ENCODE measurements at places on chromosomes 1 and 21.

- peak overlapping the region; percentile 96 for H3K4me3 ChIP-seq
- H3K36me3 ChIP-seq = peaks cover 38% of the 10 kb centered on the region
- H3K4me1 ChIP-seq = peaks cover 56% of the 10 kb centered on the region
- H3K27me3 ChIP-seq = no peaks in the 10 kb centered on the region
Measured at GRCh38 chr1:203629016-203629506, 2.4 kb downstream of the ATP2B4 start.

DNA sequence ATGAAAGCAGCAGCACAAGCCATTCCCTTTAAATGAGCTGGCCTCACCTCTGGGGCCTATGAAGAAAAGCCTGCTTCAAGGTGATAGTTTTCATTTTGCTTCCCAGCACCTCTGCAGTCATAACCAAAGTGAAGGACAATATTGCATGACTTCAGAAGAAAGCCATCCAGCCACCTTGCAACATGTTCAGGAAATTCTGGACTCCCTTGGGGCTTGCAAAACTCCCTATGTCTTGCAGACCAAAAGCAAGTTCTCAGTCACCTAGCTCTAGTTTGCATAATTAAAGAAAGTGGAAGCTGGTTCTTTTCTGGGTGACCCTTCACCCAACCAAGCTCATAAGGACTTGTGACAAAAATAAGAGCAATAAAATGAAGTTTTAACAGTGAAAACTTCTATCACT, 87.6 kb downstream of the GFI1 start:
- no peak overlapping the region for H3K27ac ChIP-seq
- no peak overlapping the region for H3K4me3 ChIP-seq
- H3K27me3 ChIP-seq = no peaks in the 10 kb centered on the region

GRCh38 chr1:9402256-9402616, 109.5 kb downstream of the SPSB1 start:
- H3K4me3 ChIP-seq = no peak overlapping the region
- peaks cover 14% of the 10 kb centered on the region for H3K4me1 ChIP-seq
- H3K27ac ChIP-seq = no peak overlapping the region
- DNase-seq = no peak

DNA sequence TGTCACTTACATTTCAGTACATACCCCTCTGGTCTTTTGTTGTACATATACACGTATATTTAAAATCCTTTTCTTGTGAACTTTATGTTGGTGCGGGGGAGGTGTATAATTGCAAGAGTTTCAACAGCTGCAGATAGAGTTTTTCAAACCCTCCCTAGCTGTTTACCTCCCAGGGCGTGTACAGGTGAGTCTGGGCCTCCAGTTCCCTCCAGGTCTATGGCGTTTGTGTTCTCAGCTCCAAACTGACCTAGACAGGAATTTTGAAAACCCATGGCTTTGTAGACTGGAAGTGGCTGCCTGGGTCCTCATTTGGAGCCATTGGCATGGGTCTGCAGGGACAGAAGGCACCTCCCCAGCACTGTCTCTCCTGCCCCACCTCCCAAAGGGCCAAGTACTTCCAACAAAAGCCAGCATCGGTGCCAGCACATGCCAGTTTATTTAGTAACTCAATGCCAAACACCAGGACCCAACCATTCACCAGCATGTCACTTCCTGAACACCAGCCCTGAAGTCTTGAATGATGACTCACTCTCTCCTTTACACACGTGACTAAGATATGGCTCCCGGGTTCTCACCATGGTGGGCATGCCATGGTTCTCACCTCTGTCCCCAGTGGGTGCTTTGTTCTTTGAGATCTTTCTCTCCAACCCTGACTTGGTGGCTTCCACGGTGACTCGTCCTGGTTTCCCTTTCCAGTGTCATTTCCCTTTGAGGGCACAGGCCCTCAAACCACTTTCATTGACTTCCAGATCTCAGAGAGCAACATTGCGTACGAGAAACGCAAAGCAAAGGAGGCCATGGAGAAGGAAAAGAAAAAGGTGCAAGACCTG, 57.3 kb upstream of the EFHD2 start:
- H3K4me1 ChIP-seq = peaks cover 42% of the 10 kb centered on the region
- peak overlapping the region; percentile 40 for H3K4me3 ChIP-seq
- H3K27ac ChIP-seq = peak overlapping the region; percentile 83
- H3K36me3 ChIP-seq = peaks cover 3% of the 10 kb centered on the region
- H3K27me3 ChIP-seq = no peaks in the 10 kb centered on the region

DNA sequence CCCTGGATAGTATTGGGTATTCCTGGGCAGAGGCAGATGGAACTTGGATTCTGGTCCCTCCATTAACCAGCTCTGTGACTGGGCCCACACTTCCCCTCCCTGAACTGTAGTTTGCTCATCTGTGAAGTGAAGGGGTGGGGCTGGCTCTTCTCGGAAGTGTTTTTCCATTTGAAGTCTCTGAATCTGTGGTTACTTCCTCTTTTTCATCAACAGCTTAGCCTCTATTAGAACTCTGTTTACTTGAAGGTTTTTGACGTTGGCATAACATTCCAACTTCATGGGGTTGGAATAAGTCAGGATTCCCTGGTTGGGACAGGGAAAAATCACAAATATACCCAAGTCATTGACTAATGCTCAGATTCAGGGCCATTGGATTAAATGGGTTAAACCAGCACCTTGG, 3.6 kb downstream of the KIAA0040 start:
- peak; percentile 69 for DNase-seq
- peaks cover 66% of the 10 kb centered on the region for H3K4me1 ChIP-seq
- peaks cover 75% of the 10 kb centered on the region for H3K36me3 ChIP-seq
- peak overlapping the region; percentile 61 for H3K27ac ChIP-seq

DNA sequence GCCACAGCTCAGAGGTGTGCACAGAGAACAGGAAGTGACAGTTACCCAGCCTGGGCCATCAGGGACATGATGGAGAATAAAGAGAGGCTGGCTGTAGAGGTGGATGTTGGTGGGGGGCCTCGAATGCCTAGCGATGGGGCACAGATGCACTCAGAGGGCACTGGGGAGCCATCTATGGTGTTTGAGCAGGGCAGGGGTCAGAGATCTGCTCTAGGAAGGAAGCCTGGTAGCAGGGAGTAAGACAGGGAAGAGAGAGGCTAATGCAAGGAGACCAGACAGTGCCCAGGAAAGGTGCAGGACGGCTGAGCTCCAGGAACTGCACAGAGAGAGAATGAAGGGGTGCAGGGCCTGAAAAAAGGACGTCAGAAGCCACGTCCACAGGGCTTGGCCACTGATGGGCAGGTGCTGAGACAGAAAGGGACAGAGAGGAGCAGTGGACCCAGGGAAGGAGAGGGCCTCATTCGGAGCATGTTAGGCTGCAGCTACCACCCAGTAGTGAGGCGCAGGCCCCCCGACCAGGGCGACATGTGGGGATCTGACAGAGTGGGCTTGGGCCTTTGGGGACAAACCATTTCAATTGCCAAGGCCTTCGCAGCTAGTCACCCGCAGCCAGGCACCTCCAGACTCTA, 1.1 kb upstream of the KCNAB2 start:
- no peak overlapping the region for H3K27ac ChIP-seq
- H3K27me3 ChIP-seq = no peaks in the 10 kb centered on the region
- H3K4me3 ChIP-seq = no peak overlapping the region
- peaks cover 4% of the 10 kb centered on the region for H3K4me1 ChIP-seq

GRCh38 chr1:248815407-248816034, 10.2 kb downstream of the SH3BP5L start:
- peak overlapping the region; percentile 66 for H3K4me3 ChIP-seq
- DNase-seq = no peak
- peaks cover 34% of the 10 kb centered on the region for H3K4me1 ChIP-seq
- H3K27me3 ChIP-seq = no peaks in the 10 kb centered on the region
- H3K27ac ChIP-seq = peak overlapping the region; percentile 88

- no peaks in the 10 kb centered on the region for H3K4me1 ChIP-seq
- H3K36me3 ChIP-seq = no peaks in the 10 kb centered on the region
- no peak for DNase-seq
Measured at GRCh38 chr1:36956570-36956969, 77.7 kb downstream of the GRIK3 start.

- H3K4me1 ChIP-seq = peaks cover 38% of the 10 kb centered on the region
- H3K4me3 ChIP-seq = no peak overlapping the region
- DNase-seq = no peak
- H3K36me3 ChIP-seq = peaks cover 78% of the 10 kb centered on the region
Measured at GRCh38 chr1:214633686-214634085, 30.7 kb downstream of the CENPF start.

DNA sequence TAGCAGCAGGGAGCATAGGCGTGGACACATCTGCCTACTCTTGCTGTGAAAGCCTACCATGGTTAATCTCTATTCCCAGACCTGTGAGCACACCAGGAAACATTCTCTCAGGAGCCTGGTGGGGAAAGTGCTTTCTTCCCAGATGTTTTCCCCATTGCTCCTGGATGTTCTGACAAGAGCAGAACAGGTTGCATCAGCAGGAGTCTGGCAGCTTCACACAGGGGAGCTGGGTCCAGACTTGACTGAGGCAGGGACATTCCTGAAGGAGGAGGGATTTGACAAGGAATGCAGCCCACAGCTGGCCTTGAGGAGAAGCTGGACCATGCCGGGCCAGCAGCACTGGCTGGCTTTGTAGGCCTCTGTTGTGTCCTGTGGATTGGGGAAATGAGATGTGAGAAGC, 21.0 kb upstream of the ARTN start:
- DNase-seq = no peak
- H3K4me1 ChIP-seq = no peaks in the 10 kb centered on the region
- H3K36me3 ChIP-seq = no peaks in the 10 kb centered on the region
- H3K4me3 ChIP-seq = no peak overlapping the region

DNA sequence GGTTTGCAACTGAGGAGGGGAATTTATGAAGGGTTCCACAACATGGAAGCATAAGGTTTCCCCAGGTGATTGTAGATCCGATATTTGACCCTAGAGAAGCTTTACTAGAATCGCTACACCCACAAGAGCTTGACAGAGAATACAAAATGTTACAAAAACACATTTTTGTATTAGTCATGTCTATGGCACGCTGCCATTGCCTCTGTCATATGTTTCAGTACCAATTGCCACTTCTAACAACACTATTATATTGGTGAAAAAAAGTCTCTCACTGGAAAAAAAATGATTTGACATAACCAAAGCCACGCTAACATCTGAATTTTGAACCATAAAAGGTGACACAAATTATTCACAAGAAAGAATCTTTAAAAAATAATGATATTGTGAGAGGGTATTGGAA, 214.5 kb downstream of the KCNT2 start:
- H3K27ac ChIP-seq = no peak overlapping the region
- no peak overlapping the region for H3K4me3 ChIP-seq
- H3K36me3 ChIP-seq = no peaks in the 10 kb centered on the region
- no peak for DNase-seq

- H3K4me1 ChIP-seq = no peaks in the 10 kb centered on the region
- no peaks in the 10 kb centered on the region for H3K27me3 ChIP-seq
- H3K36me3 ChIP-seq = no peaks in the 10 kb centered on the region
- H3K4me3 ChIP-seq = no peak overlapping the region
- no peak for DNase-seq
Measured at GRCh38 chr1:41452704-41453290, 31.7 kb downstream of the EDN2 start.

DNA sequence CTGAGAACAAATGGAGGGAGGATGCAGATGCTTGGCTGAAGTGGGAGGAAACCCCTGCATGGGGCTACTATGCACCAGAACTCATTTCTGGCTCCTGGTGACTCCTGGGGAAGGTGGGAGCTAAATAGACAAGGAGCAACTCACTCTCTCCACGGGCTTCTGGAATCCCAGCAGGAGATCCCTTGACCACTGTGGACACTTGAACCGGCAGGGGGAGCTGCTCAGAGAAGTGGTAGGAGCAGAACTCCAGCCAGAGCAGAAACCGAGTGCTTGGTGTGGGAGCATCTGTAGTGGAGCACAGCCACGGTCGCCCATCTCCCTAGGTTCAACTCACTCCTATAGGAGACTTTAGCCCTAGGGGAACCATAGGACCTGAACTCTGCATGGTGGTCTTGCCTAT, 205.6 kb upstream of the GJB5 start:
- H3K27ac ChIP-seq = no peak overlapping the region
- DNase-seq = no peak
- no peaks in the 10 kb centered on the region for H3K36me3 ChIP-seq
- no peaks in the 10 kb centered on the region for H3K4me1 ChIP-seq

DNA sequence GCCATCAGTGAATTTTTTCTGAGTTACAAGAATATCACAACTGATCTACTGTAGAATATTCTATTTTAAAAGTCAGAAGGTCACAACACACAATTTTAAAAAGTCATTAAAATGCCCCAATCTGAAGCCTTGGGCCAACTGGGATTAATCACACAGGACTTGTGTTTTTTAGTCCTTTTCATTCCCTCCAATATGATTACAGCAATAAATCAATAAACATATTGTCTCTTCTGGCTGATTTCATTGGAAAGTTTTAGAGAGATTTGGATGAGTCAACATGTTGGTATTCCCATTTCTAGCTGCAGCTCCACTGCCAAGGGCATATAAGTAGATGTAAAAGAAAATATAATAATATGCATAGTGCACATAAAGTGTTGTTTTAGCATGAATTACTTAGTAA, 85.8 kb downstream of the NIBAN1 start:
- no peak overlapping the region for H3K27ac ChIP-seq
- H3K4me3 ChIP-seq = no peak overlapping the region
- H3K4me1 ChIP-seq = peaks cover 27% of the 10 kb centered on the region
- DNase-seq = no peak
- peaks cover 36% of the 10 kb centered on the region for H3K36me3 ChIP-seq
- H3K27me3 ChIP-seq = peaks cover 3% of the 10 kb centered on the region

GRCh38 chr1:7916501-7916830, 24.2 kb downstream of the TNFRSF9 start:
- peaks cover 17% of the 10 kb centered on the region for H3K4me1 ChIP-seq
- no peak for DNase-seq
- no peak overlapping the region for H3K4me3 ChIP-seq
- no peak overlapping the region for H3K27ac ChIP-seq
- H3K36me3 ChIP-seq = no peaks in the 10 kb centered on the region

GRCh38 chr1:111535256-111536191, 32.1 kb upstream of the ADORA3 start:
- peaks cover 2% of the 10 kb centered on the region for H3K36me3 ChIP-seq
- DNase-seq = no peak
- peaks cover 10% of the 10 kb centered on the region for H3K4me1 ChIP-seq
- H3K4me3 ChIP-seq = no peak overlapping the region
- no peak overlapping the region for H3K27ac ChIP-seq

- no peak overlapping the region for H3K4me3 ChIP-seq
- DNase-seq = no peak
- no peaks in the 10 kb centered on the region for H3K4me1 ChIP-seq
- H3K27me3 ChIP-seq = peaks cover 46% of the 10 kb centered on the region
- no peak overlapping the region for H3K27ac ChIP-seq
Measured at GRCh38 chr1:28190996-28191645, 14.6 kb upstream of the PTAFR start.

DNA sequence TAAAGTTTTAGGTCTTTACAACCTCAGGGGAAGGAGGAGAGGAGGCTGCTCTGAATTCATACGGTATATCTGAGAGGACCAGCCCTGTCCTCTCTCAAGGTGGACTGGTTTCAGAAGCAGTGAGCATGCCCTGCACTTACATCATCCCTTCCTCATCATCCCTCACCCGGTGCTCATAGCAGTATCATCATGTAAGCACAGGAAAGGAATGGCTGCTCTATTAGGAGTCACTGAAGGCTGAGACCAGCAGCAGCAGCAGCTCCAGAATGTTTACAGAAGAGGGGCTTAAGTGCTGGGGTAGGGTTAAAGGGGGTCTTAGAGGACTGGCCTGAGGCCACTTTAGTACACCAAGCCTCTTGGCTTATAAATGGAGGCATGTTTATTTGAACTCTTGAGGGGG, 185.9 kb downstream of the AK5 start:
- peaks cover 2% of the 10 kb centered on the region for H3K27me3 ChIP-seq
- DNase-seq = no peak
- no peak overlapping the region for H3K4me3 ChIP-seq
- no peaks in the 10 kb centered on the region for H3K4me1 ChIP-seq
- no peaks in the 10 kb centered on the region for H3K36me3 ChIP-seq
- H3K27ac ChIP-seq = no peak overlapping the region
